AG10803 (cell line): ENCODE measurements at places on chromosomes 1 and 21.

GRCh38 chr1:43953361-43953760 lies 6.6 kb downstream of the IPO13 start:
- DNase-seq: no peak

DNA sequence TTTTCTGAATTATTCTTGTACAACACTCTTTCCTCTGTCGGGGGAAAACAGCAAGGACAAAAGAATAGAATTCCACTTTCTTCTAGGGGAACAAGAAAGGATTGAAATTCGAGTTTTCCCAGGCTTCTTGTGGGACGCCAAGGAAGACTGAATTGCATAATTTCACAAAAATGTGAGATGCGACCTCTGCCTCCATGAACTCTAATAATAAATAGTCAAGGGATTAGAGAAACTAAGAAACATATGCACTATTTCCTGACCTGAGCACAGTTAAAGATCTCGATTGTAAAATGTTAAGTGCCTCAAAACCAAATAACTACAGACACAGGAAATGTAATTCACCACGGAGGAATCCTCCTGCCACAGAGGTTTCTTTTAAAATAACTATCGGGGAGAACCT lies 117.3 kb upstream of the MARK1 start:
- DNase-seq: no peak

DNA sequence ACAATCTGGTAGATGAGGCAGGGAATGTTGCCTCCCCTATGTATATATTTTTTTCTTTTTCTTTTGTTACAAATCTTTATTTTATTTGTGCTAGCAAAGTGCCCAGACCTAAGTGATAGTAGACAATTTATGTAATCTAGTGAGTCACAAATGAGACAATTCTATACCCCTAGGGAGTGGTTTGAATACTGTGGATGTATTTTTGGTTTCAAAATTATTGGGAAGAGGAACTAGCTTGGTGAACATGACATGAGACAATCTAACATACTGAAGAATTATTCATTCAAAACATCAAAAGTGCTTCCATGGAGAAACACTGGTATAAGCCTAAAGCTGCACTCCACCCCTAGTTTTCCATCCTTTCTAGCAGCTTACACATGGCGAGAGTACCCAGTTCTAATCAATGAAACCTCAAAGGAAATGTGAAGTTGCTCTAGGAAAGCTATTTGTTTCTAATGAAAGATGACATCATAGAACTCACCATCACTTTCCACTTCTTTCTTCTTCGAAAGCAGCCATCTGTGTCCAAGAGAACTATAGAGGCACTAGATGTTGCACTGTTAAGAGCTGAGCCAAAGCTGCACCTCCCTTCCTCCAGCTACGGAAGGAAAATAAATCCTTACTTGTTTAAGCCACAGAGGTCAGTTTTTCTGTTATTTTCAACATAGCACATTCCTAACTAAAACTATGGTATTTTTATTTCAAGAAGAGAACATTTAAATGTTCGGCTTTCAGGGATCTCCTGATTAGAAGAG lies 764.6 kb downstream of the LTN1 start:
- DNase-seq: peak; percentile 19

- no peak for DNase-seq
Measured at GRCh38 chr1:60965280-60965854, 117.0 kb upstream of the NFIA start.

- peak; percentile 22 for DNase-seq
Measured at GRCh38 chr21:30408782-30409494, 13.1 kb downstream of the KRTAP13-1 start.
